ENCODE measurements at places on chromosomes 6 and 20.

DNA sequence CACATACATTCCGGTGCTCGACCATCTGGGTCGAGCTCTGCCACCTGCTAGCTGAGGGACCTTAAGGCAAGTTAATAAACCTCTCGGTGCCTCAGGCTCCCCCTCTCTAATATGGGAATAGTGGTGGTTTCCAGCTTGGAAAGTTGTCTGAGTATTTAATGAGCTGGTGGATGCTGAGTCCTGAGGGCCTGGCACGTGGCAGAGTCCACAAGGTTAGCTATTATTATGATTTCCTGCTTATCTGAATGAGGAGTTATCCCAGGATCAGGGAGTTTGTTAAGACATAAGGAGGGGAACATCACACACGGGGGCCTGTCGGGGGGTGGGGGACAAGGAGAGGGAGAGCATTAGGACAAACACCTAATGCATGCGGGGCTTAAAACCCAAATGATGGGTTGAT is 80.1 kb upstream of the SLC22A23 start:
- DNase-seq, result no peak

DNA sequence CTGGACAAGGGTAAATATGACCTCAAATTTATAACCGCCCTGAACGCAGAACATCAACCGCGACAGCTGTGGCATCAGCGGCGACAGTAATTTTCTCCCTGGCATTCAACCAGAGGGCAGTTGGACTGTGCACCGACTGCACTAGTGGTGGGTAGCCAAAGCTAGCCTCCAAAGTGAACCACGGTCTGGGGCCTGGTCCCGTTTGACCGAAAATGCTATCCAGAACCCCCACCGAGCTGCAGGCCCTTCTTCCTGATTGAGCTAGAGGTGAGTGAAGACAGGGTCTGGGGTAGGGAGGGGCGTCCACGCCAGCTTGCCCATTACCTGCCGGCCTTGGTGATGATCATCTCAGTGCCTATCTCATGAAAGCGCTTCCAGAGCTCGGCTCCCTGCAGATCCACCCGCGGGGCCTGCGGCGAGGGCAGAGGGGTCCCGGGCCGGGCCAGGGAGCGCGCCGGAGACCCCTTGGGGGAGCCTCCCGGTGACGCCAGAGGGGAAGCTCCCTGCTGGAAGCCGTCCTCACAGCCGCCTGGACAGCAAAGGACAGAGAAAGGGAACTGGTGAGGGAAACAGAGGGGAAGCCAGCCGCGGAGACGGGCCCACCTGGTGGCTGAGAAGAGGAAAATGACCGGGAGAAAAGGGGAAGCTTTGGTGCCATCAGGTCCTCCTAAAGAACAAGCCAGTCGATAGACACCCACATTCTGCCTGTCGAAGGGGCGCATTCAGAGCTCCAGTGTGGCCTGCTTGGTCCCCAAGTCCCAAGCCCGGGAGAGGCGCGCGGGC is 2.0 kb downstream of the TBX18 start:
- peak; percentile 35 for DNase-seq

DNA sequence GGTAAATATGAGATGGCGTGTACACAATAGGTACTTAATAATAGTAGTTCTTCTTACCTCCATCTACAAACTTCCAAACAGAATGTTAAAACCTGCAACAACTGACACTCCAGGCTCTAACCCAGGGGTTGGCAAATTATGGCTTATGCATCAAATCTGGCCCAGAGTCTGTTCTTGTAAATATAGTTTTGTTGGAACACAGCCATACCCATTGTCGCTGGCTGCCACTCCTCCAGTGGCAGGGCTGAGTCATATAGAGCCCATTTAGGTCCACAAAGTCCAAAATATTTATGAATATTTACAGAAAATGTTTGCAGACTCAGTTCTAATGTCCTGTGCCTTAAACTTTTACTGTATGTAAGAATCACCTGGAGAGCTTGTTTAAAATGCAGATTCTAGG is 69.9 kb upstream of the BTBD3 start:
- no peak for DNase-seq

GRCh38 chr6:5338177-5338960 is 77.1 kb downstream of the FARS2 start:
- DNase-seq, result no peak

DNA sequence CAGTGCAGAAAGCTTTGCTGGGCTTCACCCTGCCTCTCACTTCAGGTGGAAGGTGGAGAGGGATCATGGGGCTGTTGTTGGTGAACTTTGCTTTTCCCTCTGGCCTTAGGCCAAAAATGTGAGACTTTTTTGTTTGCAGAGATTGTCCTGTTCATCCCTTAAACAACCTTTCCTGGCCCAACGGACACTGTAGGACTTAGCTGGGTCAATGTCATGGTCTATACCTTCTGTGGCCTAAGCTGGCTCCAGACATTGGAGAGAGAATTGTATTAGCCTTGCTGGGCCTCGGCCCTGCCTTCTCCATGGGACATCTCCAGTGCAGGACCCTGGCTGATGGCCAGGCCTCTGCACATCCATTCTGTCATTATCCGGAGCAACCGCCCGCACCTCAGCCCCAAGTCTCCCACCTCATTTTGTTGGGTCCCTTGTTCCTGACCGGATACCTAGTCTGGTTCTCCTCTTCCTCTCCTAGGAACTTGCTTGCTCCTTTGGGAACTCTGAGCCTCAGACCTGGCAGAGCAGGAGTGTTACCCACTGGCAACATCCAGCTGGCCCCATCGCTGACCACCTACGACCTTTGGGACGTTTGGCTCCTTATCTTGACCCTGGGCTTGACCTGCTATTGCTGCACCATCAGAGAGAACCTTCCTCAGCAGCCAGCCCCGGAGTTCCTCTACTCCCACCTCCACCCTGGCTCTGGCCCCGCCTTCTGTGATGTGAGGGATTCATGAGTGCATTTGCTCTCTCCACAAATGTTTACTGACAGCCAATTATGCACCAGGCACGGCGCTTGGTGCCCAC is 128.2 kb downstream of the BANF2 start:
- no peak for DNase-seq

DNA sequence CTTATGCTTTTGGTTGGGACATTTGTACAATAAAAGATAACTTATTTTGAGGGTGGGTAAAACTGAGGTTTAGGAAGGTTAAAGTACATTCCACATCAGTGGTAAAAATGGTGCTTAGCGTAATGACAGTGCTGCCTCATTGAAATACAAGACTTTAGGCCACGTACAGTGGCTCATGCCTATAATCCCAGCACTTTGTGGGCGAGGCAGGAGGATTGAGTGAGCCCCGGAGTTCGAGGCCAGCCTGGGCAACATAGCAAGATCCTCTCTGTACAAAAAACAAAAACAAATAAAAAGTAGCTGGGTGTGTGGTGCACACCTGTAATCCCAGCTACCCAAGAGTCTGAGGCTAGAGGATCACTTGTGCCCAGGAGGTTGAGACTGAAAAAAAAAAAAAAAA is 2.3 kb upstream of the KIAA0319 start:
- no peak for DNase-seq

- no peak for DNase-seq
These were observed 333.3 kb upstream of the CNR1 start for GRCh38 chr6:88499436-88499835.

DNA sequence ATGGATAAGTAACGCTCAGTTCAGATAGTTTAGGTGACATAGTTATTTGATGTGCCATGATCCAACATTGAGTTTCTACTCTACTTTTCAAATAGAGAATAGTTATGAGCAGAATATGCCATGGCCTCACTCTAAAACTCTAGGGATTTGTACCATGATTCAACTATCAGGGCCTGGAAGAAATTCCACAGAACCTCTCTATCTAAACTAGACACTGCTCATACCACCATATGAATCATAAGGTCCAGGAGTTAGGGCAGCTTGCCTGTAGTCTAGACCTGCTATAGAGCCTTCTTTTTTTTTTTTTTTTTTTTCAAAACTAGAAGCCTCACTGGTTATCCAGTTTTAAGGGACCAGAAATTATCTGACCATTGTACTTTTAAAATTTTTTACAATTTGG is 571.8 kb upstream of the IMPG1 start:
- no peak for DNase-seq

GRCh38 chr6:72446430-72446829 is 175.4 kb upstream of the KCNQ5 start:
- DNase-seq, result no peak

DNA sequence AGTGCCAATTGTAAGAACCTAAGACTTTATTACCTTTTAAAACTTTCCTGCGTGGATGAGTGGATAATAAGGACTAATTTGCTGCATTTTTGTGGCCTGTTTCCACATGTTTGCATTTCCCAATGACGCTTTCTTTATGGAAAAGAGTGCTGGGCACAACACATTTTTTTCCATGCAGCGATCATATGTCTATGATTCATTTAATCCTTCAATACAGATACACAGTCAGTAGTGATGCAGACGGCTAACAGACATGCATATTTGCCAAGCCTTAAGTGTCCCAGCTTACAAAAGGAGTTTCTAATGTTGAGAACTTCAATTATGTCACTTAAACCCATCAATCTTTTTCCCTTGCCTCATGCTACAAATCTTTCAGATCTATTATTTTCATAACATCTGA is 239.8 kb upstream of the PREP start:
- DNase-seq, result no peak

DNA sequence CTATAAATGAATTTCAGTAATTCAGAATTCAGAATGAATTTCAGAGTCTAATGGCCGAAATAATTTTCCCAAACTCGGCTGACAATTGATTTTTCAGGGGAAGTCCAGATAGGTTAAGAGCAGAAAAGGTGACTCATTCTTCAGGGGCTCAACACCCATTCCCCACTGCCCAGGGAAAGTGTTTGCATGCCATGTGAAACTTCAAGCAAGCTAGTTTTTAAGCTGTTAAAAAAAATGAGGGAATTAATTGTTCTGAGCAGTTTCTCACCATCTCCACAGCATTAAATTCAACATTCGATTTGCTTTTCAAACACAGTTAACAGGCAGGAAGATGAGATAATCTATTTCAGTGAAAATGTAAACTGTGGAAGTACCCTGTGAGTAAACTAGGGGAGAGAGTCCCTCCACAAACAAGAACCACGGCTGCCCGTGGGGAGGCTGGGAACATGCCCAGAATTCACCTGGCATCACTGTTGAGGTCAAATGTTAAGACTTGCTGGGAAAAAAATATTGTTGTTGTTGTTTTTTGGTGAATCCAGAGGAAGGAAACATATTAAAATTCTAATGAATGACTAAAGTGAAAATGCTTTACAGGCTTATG is 650.8 kb upstream of the AGPAT4 start:
- no peak for DNase-seq

DNA sequence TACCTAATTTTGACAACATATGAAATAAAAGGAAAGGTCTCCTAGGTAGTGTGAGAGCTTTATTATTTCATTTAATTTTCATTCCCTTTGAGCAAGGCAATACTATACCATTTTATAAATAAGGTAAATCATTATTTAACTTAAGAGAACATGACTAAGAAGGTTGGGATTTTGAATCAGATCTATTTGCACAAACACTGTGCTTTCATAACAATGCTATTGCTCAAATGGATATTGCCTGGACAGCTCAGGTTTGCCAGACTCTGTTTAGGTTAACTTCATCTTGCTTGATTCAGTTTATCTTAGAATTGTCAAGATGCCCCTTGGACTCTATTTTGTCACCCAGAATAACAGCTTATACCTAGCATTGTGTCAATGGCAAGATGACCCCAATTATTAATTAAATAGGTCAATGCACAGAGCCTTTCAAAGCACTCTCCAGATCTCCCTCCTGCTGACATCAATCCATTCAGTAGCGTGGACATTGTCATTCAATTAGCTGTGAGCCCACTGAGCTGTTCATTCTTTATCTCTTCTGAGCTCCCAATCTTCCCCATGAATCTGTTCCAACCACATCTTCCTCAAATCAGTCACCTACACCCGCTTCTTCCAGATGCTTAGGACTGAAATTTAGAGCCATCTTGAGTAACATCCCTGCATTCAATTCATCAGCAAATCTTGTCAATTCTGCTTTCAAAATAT is 42.1 kb upstream of the TMEM30A start:
- DNase-seq, result no peak

- no peak for DNase-seq
These were observed 870 bp upstream of the MDFI start for GRCh38 chr6:41637194-41638001.

- no peak for DNase-seq
These were observed 15.9 kb upstream of the TFB1M start for GRCh38 chr6:155330133-155330734.

DNA sequence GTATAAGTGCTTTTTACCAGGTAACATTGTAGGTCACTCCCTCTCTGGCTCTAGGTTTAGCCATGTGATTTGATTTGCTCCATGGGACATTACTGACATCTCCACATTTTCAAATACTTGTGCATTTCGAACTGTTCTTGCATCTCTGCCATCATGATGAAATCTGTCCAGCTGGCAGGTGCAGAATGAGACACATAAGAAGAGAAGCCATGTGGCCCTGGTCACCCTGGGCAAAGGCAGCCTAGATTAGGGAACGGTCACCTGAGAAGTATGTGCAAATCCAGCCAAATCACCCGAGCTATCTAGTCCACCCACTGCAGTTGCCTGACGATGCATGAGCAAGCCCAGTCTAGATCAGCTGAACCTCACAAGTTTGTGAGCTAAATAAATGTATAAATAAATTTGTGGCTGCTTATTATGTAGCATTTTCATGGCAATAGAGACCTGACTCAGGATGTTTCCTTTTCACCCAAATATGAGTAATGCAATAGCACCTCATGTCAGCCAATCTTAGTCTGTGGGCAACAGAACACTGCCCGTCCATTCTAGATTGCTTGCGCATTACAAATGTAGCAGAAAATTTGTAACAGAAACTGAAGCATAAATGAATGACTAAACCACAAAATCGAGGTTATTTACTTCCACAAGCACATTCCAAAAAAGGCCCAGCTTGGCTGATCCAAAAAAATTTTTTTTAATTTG is 115.2 kb downstream of the PAK5 start:
- no peak for DNase-seq

GRCh38 chr6:116667623-116668022 is 943 bp downstream of the ZUP1 start:
- DNase-seq, result no peak

DNA sequence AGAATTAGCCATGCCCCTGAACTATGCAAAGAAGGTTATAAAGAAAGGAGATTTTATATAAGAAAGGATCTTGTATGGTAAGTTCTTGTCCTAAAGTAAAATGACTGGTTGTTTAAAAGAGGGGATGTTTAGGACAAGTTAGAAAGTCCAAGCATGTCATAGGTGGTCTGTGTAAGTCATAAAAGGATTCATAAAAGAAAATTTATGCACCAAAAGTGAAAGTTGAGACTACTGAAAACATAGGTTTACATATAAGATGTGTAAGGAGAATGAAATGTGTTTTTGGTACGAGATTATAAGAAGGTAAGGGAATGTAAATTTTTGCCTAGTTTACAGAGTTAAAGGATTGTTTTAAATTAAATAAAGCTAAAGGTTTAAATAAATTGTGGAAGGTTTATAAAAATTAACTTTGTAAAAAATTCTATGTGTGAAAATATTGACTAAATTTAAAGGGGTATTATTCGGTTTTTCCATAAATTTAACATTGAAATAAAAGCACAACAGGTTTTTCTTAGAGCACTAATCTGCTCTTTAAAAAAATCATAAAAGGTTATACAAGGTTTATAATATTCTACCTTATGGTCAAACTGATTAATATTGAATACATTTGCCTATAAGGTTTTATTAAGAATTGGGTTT is 93.6 kb upstream of the UST start:
- no peak for DNase-seq
